ENCODE measurements at places on chromosomes 12 and 14.

GRCh38 chr12:60231303-60231702 lies 635.5 kb downstream of the SLC16A7 start:
- DNase-seq, result no peak

- DNase-seq, result no peak
Observed at GRCh38 chr14:39006721-39007410, 96.2 kb downstream of the SEC23A start.

- DNase-seq, result no peak
Observed at GRCh38 chr12:65922077-65922476, 97.8 kb downstream of the HMGA2 start.

- no peak for DNase-seq
Observed at GRCh38 chr14:80784820-80785219, 156.7 kb downstream of the CEP128 start.

DNA sequence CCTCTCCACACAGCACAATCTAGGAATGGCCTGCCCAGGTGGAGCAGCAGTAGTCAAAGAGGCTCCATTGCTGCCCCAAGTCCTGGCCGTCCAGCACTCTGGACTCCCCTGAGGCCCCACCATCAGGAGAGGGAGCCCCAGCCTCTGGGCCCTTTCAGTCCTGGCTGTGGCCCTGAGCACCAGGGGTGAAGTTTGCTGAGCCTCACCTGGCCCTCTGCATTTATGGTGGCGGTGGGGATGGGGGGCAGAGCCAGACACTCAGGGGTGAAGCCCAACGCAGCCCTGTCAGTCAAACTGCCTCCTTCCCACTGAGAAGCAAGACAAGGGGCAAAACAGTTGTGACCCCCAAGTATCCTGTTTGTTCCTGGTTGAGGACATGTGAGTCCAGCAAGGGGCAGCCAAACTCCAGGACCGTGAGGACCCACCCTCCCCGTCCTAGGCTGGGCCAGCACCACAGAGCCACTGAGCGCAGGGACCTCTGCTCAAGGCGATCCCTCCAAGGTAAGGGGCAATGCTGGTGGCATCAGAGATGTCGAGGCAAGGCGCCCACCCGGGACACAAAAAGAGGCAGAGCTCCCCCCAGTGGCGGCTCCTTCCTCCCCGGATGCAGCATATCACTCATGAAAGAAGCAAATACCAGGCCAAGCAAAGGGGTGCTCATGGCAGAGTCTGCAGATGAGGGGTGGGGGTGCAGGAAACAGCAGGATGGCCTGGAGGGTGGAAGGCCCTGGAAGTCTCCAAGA lies 4.8 kb upstream of the AMN start:
- peak; percentile 59 for DNase-seq

DNA sequence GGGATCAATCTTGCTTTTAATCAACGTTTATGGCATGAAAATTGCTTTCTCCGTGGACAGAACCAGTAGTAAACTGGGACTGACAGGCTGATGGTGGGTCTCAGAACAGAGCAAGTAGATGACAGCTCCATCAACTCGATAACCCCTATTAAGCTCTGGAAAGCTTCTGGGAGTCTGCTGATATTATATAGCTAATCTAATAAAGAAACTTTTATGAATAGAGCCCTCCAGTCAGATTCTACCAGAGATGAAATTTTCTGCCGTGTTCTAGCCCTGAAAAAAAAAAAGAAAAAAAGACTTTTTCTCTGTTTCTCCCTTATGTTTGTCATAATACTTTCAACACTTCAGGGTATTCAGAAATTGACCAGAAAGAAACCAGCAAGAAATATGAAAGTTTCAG lies 171.6 kb downstream of the APAF1 start:
- no peak for DNase-seq

GRCh38 chr14:25110106-25110505 lies 60.2 kb upstream of the STXBP6 start:
- DNase-seq, result no peak
